ENCODE measurements at places on chromosomes 7 and 10.

GRCh38 chr7:46153951-46154787 is 233.1 kb upstream of the IGFBP3 start:
- no peak for DNase-seq

DNA sequence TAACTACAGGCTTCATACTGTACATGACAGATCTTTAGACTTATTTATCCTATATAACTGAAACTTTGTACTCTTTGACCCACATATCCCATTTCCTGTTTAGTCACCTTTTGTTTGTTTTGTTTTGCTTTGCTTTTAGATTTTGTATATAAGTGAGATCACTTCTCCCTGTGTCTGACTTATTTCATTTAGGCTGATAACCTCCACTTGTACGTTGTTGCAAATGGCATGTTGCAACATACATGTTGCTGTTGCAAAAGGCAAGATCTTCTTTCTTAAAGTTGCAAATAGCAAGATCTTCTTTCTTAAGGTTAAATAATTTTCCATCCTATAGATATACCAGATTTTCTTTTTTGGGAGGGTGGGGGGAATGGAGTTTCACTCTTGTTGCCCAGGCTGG is 341.5 kb downstream of the OTUD1 start:
- no peak for DNase-seq

DNA sequence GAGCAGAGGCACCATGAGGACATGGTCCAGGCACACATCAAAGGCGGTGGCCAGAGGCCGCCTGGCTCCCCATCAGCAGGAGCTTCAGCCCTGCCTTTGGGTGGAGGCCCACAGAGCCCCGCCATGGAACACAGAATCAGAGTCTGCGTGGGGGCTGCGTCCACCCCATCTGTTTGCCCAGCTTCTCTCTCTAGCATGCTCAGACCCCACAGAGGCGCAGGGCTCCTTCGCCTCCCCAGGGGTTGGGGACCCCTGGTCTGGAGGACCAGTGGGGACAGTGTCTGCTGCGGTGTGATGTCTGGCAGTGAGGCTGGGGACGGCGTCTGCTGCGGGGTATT is 321.9 kb downstream of the PTPRN2 start:
- no peak for DNase-seq

GRCh38 chr7:147798001-147798400 is 792.6 kb upstream of the C7orf33 start:
- DNase-seq = no peak

Measured in stimulated activated naive CD8-positive, alpha-beta T cell treated with anti-CD3 and anti-CD28 coated beads, Interleukin-15, Interleukin-2, amounts not matched to agents 100 U/mL and 50 U/mL, for 24 hours (primary cell).